ENCODE measurements at places on chromosomes 2 and 18. TPM values are rescaled to one million over a fixed set of nuclear protein-coding genes. Genes with fewer than 3 reads are reported as not detected.

The POLE4 gene
- 39.3 TPM for polyA plus RNA-seq

The SKOR2 gene
- not detected for polyA plus RNA-seq

The SFT2D3 gene
- not detected for polyA plus RNA-seq

The CCDC93 gene
- 58.1 TPM for polyA plus RNA-seq

The M1AP gene
- 0.60 TPM for polyA plus RNA-seq

The TMEM247 gene
- polyA plus RNA-seq, result not detected

The FAM228B gene
- polyA plus RNA-seq, result 18.8 TPM

Measured in left renal pelvis (tissue), 4 donors.